ENCODE measurements at places on chromosomes 11 and 22.

- peak; percentile 3 for DNase-seq
These were observed 27.8 kb upstream of the ZNRF3 start for GRCh38 chr22:28855355-28856094.

- no peak for DNase-seq
These were observed 973.6 kb upstream of the TENM4 start for GRCh38 chr11:80414181-80415165.

DNA sequence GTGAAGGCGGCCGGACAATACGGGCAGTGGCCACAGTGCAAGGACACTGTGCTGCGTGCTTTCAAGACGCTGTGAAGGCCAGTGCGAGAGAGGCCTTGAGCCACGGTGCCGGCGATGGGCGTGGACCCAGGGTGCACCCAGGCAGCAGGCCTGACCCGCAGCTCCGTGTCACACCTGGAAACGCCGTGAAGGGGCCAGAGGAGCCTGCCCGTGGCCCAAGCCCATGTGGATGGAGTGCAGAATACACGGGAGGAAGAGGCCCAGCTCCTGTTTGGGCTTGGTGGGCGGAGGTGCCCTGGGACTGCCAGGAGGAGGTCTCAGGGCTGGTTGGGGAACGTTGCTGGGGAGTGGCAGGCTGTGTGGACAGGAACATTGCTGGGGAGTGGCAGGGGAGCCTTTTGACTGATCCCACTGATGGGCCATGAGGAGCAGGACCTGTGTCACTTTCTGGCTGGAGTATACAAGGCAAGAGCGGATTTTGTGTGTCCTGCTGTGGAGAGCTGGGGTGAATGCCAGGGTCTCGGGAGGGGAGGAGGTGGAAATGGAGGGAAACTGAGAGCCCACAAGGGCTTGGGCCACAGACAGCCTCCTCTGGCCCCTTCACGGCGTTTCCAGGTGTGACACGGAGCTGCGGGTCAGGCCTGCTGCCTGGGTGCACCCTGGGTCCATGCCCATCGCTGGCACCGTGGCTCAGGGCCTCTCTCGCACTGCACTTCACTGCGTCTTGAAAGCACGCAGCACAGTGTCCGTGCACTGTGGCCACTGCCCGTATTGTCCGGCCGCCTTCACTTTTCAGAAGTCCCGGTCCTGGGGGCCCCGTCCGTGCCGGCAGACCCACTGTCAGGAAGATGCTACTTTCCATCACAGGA lies 925.4 kb downstream of the BRD1 start:
- DNase-seq, result no peak

DNA sequence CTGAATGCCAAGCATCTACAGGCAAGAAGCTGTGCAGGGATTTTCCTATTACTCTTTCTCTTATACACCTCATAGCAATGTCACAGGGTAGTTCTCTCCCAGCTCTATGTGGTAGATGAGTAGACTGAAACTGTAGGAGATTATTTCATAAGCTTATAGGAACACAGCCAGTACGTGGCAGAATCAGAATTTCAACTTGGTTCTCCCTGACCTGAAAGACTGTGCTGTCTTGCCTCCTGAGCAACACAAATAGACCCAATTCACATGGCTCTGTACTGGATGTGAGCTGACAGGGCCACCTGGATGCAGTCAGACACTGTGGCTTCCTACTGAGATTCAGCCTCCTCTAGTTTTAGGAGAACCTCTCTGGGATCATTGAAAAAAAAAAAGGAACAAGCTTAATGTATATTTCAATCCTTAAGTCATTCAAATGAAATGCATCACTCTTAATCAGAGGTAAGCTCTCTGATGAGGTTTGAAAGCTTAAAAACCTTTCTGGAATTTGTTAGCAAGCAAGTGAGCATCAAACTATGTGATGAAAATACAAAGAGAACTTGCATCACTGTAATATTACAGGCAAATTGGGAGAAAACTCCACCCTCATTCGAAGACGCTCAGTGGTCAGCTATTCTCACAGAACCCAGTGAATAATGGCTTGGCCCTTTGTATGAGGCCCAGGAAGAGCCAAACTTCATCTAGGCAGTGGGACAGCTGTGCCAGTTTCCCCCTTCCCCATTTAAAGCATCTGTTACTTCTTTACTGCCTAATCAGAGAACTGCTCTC lies 1039.3 kb downstream of the NTM start:
- no peak for DNase-seq

All from stimulated activated CD8-positive, alpha-beta memory T cell treated with anti-CD3 and anti-CD28 coated beads, Interleukin-4, amount 100 ng/mL, for 1 hour (primary cell).